Epithelial cell of esophagus (primary cell): ENCODE measurements at places on chromosomes 12 and 14.

DNA sequence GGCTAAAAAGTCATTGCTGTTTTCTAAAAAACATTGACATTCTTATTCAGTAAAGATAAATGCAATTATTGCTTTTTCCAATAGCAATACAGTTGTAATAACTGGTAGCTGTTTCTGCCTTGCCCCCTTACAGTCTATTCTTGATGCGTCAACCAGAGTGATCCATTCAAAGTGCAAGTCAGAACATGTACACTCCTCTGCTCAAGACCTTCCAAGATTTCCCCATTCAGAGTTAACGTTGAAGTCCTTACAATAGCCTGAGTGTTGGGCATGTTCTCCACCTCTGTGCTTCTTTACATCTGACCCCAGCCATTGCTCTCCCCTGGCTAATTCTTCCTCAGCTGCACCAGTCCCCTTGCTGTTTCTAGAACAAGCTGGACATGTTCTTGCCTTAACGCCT is 24.3 kb downstream of the VRK1 start:
- DNase-seq, result peak; percentile 95

- DNase-seq, result no peak
Measured at GRCh38 chr12:17954788-17955187, 135.2 kb downstream of the RERGL start.

DNA sequence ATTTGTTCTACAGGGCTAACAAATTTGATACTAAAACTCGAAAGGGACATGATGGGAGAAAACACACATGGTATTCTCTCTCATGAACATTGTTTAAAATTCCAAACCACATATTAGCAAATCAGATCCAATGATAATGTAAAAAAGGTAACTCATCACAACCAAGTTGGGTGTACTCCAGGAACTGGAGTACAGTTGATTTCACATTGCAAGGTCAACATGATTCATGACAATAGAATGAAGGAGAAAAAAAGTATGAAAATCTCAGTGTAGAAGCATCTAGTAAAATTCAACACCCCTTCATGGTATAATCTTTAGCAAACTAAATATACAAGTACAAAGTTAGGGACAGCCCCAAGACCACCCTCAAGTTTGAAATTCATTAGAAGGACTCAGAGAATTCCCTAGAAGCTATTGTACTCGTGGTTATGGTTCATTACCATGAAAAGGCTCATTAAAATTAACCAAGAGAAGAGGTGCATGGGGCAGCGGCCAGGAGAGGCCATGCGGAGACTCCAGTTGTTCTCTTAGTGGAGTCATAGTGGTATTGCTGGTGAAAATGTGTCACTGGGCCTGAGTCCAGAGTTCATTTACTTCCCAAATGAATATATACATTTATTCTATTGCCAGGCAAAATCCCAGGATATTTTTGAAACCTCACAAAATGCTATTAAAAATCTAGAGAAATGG is 3.1 kb upstream of the CDCA4 start:
- DNase-seq, result peak; percentile 68

GRCh38 chr12:67152451-67152850 is 116.7 kb upstream of the CAND1 start:
- DNase-seq, result no peak

- peak; percentile 65 for DNase-seq
Measured at GRCh38 chr14:36662543-36663403, 1.1 kb downstream of the PAX9 start.

- no peak for DNase-seq
Measured at GRCh38 chr12:66195242-66195641, 6.2 kb downstream of the IRAK3 start.

DNA sequence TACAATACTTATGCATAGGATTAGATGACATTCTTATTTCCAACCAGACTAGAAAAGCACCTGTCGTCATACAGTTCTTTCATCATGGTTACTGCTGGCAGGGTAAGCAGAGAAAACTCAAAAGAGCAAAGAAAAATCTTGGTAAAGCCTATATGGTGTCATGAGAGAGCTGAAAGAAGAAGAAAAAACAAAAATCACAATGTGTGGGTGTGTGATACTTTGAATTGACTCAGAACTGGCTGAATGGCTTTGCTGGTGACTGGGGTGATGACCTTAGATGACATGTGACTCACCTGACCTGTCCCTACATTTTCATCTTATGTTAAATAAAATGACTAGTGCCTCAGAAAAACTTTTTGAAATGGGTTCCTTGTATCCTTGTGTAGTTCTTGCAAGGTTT is 278.1 kb upstream of the LMO3 start:
- peak; percentile 25 for DNase-seq

DNA sequence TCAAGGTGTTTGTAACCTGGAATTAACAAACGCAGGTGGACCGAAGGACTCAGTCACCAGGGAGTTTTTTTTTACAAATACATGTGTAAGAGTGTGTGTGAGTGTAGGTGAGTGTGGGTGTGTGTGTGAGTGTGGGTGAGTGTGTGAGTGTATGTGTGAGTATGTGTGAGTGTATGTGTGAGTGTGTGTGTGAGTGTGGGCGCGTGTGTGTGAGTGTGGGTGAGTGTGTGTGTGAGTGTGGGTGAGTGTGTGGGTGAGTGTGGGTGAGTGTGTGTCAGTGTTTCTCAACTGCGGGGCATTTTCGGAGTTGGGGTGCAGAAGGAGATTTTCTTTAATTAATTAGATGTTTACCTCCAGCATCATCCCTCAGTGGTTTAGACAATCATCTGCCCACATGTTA is 1178.8 kb downstream of the VRK1 start:
- DNase-seq, result no peak
